ENCODE measurements at places on chromosomes 2 and 18. TPM values are rescaled to one million over a fixed set of nuclear protein-coding genes. Genes with fewer than 3 reads are reported as not detected.

GRCh38 chr18:28594034-28594433, 417.1 kb upstream of the CDH2 start:
- H3K4me1 ChIP-seq, result no peaks in the 10 kb centered on the region
- H3K4me3 ChIP-seq, result no peak overlapping the region
- DNase-seq, result no peak
- no peaks in the 10 kb centered on the region for H3K27me3 ChIP-seq

DNA sequence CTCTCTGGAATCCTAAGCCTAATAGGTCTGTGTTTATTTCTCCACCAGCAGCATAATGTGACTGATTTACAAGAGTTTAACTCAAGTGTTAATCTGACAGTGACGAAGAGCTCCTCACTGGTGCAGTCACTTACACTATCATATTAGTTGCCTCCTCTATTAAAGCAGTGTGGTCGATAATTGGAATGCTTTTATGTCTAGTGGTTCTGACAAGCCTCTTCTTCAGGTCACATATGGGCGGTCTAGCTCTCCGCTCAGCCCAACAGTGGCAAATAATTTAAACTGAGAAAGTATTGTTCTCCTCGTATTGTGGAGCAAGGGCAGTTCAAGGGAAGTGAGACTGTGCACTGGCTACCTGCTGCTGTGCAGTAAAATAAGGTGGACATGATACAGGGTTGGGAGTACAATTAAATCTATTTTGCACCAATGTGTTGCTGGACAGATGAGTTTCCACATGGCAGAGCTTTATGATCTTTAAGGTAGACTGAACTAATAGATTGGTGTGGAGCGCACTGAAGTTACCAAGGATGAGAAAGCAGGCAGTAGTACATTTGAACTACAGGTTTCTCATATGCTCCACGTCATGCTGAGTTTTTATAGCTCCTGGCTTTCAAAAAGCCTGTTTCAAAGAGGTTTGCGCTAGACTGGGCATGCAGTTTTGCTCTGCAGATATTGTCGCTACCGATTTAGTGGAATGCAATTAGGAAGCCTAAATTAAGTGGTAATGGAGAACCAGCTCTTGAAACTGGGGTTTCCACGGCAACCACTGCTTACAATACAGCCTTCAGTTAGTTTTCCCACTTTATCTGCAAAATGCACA, 151.7 kb upstream of the POU3F3 start:
- H3K4me3 ChIP-seq, result no peak overlapping the region
- no peaks in the 10 kb centered on the region for H3K4me1 ChIP-seq
- H3K27me3 ChIP-seq, result no peaks in the 10 kb centered on the region
- no peak for DNase-seq

Gene STARD7
- total RNA-seq, result 153 TPM

Gene NPAS2
- 0.53 TPM for total RNA-seq

Measured in natural killer cell treated with Interleukin-12 subunit alpha and Interleukin-12 subunit beta and Interleukin-15 and Interleukin-18, amount 100 ng/mL, for 72 hours (primary cell).